ENCODE measurements at places on chromosomes 13 and 19.
A peak's percentile ranks its signal among the peaks of the same experiment; 100 is the strongest.

DNA sequence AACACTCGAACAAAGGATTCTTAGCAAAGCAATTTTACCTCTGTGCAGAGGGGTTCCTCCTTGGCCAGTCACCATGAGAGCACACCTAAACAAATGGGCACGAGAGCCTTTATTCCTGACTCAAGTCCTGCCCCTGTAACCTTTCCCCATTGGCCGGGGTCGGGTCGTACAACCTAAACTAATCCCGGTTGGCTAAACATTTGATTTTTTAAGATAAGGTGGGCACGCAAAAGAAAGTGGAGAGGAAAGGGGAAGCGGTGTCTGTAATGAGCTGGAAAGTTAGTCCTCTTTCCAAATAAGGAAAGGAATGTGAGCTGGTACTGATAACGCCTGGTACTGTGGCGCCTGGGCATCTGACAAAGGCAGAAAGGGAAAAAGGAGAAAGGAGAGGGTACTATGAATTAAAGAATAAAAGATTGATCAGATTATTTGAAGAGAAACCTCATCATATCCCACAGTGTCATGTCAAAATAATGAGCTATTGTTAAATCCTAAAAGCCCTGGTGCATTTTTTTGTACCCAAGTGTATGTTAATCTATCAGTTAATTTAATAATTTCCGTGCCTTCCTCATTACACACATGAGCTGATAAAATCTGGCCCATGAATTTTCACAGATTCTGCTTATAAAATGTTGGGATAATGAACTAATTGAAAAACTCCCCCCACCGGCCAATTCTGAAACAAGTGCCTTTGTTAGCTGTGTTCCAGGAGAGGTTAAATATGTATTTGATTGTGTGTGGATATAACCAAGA is 335.7 kb downstream of the RFC3 start:
- DNase-seq = no peak

GRCh38 chr19:42003506-42004294 is 9.7 kb upstream of the ATP1A3 start:
- DNase-seq = no peak

- no peak for DNase-seq
Observed at GRCh38 chr13:36813225-36813624, 5.8 kb upstream of the RFXAP start.

DNA sequence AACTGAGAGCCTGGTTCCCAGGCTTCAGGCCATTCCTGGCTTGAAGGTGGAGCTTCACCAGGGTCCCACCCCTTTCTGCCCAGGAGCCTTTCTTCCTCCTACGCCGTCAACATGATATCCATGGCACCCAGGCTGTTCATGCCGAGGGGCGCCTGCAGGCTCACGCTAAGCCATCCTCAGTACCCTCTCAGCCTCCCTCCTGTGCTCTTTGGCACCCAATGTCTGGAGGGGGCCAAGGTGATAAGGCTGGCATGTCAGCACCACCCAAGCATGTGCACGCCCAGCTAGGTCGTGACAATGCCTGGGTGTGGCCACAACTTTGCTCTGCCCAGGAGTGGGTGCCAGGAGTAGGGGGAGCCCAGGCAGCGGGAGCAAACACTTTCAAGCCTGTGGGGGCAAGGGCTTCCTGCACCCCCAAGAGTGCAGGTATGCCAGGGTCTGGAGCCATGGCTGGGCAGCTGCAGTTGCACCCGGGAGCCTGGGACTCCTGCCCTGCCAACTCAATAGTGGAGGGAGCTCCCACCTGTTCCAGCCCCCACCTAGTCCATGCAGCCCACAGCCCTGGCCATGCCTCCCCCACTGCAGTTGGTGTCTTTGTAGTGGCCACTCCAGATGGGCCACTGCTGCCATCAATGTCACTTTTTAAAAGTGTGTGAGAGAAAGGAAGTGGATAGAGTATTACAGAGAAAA is 219.9 kb downstream of the MAB21L1 start:
- DNase-seq = no peak

- DNase-seq = peak; percentile 89
Observed at GRCh38 chr19:55301459-55302317, 17.9 kb downstream of the BRSK1 start.

DNA sequence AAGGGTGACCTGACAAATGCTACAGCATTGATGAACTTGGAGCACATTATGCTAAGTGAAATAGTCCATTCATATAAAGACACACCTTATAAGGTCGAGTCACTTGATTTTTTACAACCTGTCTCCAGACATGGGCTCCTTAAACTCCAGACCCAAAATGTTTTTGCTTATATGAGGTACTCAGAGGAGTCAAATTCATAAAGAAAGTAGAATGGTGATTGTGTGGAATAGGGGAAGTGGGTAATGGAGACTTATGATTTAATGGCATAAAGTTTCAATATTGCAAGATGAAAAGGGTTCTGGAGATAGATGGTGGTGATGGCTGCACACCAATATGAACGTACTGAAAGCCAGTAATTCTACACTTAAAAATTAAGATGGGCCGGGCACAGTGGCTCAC is 59.3 kb downstream of the ZNF627 start:
- DNase-seq = no peak

Measured in activated T-helper 1 cell treated with anti-CD3 and anti-CD28 coated beads, Interleukin-2, amount 50 U/mL, for 16 hours (primary cell).